Omental fat pad (tissue), 4 donors: ENCODE measurements at places on chromosomes 13 and 19.

DNA sequence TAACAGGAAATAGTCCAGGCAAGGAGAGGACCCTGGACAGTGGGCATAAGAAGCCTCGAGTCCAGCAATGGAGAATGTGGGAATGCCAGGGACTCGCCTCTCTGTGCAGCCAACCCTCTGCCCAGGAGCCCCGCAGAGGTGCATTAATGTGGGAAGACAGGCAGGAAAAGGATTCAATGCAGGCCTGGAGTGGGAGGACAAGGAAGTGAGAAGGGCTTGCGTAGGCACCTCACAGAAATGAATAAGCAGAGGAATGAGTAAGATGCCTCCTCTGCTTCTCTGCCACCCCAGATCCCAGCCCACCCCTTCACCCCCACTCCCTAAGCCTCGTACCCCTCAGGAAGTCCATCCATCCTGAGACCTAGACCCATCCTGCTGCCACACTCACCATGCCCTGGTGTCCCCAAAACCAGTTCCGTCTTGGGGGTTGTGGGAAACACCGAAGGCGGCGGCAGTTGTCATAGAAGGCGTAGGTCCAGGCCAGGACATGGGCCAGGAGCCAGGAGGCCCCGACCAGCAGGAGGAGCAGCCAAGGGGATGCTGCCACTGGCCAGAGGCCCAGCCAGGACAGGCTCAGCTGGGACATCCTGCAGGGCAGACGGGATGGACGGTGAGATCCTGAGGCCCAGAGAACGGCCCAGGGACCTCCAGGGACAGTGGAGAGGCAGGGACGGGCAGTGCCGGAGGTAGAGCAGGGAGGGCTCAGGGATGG is 692 bp downstream of the CYP4F2 start:
- DNase-seq, result no peak

- DNase-seq, result no peak
Observed at GRCh38 chr19:5838353-5839064, 993 bp downstream of the FUT6 start.

- DNase-seq, result no peak
Observed at GRCh38 chr13:104426435-104426834, 1360.2 kb upstream of the SLC10A2 start.

GRCh38 chr13:78958006-78958405 is 299.1 kb upstream of the OBI1 start:
- DNase-seq, result no peak

DNA sequence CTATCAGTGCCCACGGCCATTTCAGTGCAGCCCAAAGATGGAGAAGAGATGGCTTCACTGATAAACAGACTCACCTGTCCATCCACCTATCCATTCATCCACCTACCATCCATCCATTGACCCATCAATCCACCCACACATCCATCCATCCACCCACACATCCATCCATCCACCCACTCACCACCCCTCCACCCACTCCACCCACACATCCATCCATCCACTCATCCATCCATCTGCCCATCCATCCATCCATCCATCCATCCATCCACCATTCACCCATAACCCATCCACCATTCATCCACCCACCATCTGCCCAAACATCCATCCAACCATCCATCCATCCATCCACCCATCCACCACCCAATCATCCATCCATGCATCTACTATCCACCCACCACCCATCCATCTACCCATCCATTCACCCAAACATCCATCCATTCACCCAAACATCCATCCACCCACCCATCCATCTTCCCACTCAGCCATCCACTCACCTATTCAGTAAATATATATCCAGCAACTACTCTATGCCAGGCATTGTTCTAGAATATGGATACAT is 31.6 kb upstream of the ZNRF4 start:
- no peak for DNase-seq

DNA sequence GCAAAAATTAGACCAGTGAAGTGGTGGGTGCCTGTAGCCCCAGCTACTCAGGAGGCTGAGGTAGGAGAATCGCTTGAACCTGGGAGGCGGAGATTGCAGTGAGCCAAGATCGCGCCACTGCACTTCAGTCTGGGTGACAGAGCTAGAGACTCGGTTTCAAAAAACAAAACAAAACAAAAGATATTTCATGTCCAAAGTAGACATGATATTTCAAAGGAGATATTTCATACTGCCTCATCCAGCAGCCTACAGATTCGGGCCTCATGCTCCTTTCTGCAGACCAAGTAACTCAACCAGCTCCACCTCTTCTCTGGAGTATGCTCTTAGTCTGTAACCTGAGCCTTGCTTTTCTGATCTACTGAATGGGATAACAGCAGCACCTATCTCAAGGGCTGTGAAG is 15.0 kb downstream of the ZC3H4 start:
- no peak for DNase-seq
